ENCODE measurements at places on chromosomes 2 and 18.
A peak's percentile ranks its signal among the peaks of the same experiment; 100 is the strongest.

- DNase-seq = peak; percentile 87
These were observed 945.3 kb downstream of the TRIB2 start for GRCh38 chr2:13662055-13662454.

DNA sequence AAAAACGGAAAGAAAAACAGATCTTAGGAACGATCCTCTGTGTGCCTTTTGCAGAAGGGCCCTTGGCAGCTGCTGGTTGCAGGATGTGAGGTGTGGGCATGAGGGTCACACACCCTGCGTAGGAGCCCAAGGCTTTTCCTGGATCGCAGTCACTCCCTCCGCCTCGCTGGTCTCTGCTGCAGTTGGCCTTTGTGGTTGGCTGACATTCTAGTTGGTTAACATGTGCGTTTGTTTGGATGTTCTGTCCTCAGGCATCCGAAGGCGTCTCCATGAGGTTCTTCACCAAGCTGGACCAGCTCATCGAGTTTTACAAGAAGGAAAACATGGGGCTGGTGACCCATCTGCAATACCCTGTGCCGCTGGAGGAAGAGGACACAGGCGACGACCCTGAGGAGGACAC is 61.7 kb downstream of the INPP5D start:
- DNase-seq = no peak

DNA sequence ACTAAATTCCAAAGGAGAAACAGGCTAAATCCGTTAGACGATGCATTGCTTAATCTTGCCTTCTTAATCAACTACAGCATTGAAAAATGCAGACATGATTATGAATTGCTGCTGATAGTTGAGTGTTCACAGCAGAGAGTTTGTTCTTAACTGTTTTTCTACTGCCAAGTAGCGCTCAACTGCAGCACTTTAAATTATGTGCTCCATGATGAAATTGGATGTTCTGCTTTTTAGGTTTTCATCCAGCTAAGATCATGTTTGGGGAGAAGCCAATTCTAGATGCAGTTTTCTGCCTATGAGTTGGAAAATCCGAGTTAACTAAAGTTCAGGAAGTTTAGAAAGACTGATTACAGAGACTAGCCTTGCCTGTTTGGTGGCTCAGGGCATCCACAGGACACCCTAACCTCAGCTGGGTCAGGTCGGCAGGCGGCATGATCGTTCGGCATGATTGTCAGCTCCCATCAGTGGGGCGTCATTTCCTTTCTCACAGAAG is 119.4 kb upstream of the PIEZO2 start:
- no peak for DNase-seq

- DNase-seq = no peak
These were observed 423.3 kb downstream of the LRP1B start for GRCh38 chr2:141707486-141707885.

- DNase-seq = no peak
These were observed 54.5 kb upstream of the GPR45 start for GRCh38 chr2:105186967-105187498.

DNA sequence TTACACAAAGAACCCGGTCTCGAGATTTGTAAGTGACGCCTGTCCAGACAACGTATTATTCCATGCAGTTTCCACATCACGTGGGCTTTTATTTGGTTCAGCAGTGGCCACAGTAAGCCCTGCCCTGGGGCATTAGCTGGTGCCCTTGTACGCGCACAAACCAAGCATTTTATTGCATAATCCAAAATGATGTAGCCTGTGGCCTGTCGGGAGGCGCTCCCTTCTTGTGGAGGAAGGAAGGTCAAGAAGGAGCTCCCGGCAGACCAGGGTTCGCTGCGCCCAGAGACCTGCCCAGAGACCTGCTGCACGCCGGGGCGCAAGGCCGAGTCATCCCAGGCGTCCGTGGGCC is 179.6 kb upstream of the ALKAL2 start:
- no peak for DNase-seq

DNA sequence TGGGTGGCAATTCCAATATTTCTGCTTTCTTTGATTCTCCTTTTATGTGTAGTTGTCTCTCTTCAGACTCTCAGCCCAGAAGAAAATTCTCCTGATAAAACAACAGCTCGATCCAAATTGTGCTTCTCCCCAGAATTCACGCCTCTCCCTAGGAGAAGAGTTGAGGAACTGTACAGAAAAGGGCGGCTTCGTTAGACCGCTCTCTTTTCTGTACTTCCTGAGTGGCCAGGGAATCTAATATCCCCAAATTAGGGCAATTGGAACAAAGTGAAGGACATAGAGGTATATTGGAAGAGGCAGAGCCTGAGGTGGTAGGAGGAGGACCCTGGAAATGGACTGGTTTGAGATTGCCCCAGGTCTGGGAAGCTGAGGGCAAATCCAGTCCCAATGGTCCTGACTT is 5.6 kb downstream of the ADCYAP1 start:
- no peak for DNase-seq

- no peak for DNase-seq
These were observed 356.7 kb downstream of the NYAP2 start for GRCh38 chr2:225756198-225756597.

DNA sequence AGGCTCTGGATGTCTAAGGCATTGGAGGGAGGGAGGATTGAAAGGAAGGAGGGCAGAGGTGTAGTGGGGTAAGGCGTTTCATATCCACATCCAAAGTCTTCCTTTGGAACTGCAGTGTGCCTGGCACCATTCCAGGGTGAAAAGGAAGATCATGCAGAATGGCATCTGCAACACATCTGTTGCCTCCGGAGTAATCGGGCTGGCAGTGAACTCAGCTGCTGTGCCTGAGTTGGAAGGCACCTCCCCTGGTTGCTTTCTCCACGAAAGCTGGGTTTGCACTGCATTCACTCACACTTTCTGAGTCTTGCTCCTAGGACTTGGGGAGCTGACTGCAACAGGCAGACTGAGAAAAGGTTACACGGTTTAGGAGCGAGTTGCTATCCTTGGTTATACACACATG is 30.3 kb upstream of the SEC11C start:
- no peak for DNase-seq

GRCh38 chr2:240420206-240421104 is 15.0 kb upstream of the GPC1 start:
- DNase-seq = no peak

GRCh38 chr18:50155406-50155805 is 39.5 kb downstream of the MYO5B start:
- DNase-seq = no peak

DNA sequence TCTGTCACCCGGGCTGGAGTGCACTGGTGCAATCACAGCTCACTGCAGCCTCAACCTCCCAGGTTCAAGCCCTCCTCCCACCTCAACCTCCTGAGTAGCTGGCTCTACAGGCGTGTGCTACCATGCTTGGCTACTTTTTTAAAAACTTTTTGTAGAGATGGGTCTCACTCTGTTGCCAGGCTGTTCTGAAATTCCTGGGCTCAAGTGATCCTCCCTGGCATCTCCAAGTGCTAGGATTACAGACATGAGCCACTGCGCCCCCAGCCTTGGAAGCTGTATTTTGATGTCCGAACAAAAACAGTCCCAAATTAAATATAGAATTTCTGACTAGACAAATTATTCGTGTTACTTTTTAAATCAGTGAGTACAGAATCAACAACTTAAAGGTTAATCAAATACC is 97.4 kb downstream of the ZNF516 start:
- no peak for DNase-seq

- no peak for DNase-seq
These were observed 28.3 kb downstream of the MYO7B start for GRCh38 chr2:127563458-127564428.

- DNase-seq = peak; percentile 45
These were observed 194.1 kb downstream of the SS18 start for GRCh38 chr18:25896178-25896780.

DNA sequence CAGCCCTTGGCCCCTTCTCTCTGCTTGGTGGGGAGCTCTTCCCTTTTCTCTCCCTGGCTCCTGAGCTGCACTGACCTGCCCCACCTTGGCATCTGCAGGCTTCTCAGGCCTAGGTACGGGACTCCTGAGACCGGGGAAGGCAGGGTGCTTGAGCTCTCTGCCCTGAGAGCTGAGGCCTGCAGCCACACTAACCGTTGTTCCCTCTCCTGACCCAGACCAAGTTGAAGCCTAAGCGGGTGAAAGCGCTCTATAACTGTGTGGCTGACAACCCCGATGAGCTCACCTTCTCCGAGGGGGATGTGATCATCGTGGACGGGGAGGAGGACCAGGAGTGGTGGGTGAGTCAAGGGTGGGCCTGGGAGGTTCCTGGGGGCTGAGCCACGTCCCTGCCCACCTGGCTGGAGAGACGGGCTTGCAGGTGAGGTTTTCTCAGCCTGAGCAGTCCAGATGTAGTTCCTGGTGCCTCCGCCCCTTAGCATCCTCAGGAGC is 22.2 kb downstream of the ITGB1BP1 start:
- no peak for DNase-seq

GRCh38 chr18:5678779-5679406 is 135.1 kb upstream of the EPB41L3 start:
- DNase-seq = no peak

DNA sequence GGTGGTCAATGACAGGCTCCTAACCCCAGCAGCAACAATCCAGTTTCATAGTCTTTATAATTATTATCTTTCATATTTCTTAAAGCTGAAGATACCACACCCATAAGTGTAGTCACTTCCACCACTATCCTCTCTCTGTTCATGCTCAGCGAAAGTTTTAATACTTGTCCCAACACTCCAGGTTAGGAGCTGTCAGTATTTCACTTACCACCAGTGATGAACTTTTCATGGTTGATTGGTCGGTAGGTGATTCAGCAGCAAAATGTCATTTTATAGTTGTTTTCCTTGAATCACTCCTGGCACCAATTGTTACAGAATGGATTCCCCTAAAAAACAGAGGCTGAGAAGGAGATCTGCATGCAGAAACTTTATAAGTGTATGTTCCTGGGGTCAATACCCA is 324.9 kb downstream of the CCDC85A start:
- DNase-seq = no peak

DNA sequence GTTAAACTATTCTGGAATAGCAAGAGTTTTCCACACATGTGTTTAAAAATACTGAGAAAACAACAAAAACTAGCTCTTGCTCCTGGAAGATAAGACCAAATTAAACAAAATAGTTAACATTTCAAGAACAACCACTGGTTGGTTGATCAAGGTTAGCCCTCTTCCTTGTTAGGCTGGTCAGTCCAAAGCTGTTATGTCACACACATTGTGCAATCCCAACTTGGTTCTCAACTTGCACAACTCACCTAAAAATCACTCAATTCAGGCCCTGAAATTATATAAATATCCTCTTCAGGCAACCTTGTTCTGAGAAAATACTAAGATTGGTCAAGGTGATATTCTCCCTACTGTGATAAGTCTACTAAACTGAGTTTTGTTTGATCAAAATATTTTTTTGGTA is 169.7 kb upstream of the LRP1B start:
- DNase-seq = no peak

DNA sequence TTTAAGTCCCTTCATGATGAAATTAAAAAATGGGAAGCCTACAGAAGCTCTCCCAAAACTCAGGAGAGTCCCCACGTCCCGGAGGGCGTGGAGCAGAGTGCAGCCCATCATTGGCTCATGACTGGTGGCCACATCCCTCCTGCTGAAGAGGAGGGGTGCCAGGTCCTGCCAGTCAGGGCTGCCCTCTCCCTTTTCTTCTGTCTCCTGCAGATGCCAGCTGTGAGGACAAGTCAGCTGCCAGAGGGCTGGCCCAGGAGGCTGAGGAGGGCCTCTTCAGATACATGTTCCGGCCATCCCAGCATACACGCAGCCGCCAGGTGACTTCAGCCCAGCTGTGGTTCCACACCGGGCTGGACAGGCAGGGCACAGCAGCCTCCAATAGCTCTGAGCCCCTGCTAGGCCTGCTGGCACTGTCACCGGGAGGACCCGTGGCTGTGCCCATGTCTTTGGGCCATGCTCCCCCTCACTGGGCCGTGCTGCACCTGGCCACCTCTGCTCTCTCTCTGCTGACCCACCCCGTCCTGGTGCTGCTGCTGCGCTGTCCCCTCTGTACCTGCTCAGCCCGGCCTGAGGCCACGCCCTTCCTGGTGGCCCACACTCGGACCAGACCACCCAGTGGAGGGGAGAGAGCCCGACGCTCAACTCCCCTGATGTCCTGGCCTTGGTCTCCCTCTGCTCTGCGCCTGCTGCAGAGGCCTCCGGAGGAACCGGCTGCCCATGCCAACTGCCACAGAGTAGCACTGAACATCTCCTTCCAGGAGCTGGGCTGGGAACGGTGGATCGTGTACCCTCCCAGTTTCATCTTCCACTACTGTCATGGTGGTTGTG is 2.6 kb downstream of the INHA start:
- DNase-seq = no peak

DNA sequence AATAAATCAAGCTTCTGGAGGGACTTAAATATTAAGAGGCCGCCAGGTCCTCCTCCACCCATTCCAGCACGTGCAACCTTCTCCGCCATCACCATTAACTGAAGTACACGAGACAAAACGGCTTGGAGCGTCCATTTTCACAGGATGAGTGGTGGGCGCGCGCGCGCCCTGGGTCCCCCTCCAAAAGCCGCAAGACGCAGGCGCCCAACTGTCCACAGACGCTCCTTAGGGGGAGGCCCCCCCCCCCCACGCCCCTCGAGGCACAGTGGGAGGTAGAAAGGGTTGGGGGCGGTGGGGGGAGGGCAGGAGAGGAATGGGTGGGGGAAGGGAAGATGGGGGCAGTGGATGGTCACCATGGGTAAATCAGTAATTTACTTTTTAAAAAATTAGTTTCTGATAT is 10.5 kb upstream of the STAMBP start:
- no peak for DNase-seq

DNA sequence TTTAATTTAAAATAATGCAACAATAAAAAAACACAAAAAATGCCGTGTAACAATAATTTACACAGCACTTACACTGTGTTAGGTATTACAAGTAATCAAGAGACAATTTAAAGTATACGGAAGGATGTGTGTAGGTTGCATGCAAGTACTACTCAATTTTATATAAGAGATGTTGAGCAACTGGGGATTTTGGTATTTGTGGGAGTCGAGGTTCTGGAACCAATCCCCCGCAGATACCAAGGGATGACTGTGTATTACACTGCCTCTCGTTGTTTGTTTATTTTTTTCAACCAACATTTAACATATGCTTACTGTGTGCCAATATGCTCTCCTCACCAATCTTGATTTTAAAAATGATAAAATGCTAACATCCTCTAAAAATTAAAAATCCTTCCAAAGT is 24.8 kb downstream of the MAP3K2 start:
- peak; percentile 64 for DNase-seq

DNA sequence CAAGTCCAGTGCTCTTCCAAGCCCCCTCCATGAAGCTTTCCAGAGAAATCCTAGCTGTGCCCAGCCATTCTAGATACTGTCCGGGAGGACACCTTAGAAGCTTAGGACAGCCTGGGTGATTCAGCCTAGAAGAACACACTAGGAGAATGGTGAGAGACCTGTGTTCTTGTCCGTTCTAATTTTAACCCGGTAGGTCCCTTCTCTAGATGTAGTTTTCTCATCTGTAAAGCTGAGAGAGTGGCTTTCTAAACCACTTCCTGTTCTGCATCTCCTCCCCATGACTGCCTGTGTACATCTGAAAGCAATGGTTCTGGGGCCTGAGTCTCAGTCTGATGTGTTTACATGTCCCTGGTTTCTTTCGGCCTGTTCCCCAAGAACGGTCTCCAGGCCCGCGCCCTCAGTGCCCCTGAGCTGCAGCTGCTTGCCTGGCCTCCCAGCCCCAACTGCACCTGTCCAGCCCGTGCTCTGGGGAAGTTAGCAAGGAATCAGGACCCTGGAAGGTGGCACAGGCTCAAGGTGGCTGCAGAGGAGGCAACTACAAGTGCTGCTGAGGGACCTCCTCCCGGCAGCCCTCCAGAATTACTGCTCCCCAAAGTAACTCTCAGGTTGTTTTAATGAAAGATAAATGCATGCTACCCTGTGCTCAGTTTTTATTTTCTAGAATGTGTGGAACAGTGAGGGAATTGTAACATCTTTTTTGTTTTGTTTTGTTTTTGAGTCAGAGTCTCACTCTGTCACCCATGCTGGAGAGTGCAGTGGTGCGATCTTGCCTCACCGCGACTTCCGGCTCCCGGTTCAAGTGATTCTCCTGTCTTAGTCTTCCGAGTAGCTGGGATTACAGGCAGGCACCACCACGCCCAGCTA is 105.9 kb downstream of the LBH start:
- no peak for DNase-seq

All from HCEC 1CT (cell line).